Heart right ventricle (tissue), 16 donors: ENCODE measurements at places on chromosomes 3 and 15. TPM values are rescaled to one million over a fixed set of nuclear protein-coding genes. Genes with fewer than 3 reads are reported as not detected.
A peak's percentile ranks its signal among the peaks of the same experiment; 100 is the strongest.

DNA sequence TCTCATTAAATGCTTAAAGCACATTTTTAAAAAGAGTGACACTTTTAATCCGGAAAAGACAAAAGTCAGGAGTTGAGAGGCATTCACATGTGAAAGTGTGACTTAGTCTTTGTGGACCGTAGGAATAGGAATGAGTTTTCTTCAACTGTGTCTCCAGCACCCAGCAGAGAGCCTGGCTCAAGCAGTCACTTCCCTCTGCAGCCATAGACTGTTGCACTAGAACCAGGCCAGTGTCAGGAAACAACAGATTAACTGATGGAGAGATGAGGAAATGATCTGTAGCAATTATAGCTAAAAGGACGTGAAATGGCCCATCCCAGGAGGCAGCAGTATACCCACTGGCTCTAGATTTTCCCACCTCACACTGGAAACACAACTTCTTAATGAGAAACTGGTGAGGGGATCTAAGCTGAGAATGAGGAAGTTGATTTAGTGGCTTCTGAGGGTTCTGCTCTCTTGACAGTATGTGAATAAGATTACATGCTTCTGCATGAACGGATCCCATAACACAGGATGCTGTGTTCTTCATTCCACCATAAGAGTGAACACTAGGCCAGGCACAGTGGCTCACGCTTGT lies 19.8 kb downstream of the CFAP92 start:
- no peaks in the 10 kb centered on the region for H3K36me3 ChIP-seq
- no peak overlapping the region for H3K4me3 ChIP-seq
- no peak for DNase-seq

- DNase-seq, result no peak
- no peak overlapping the region for H3K4me3 ChIP-seq
- no peak overlapping the region for H3K27ac ChIP-seq
- H3K36me3 ChIP-seq, result no peaks in the 10 kb centered on the region
- peaks cover 4% of the 10 kb centered on the region for H3K4me1 ChIP-seq
Measured at GRCh38 chr3:112027826-112028225, 6.7 kb upstream of the TMPRSS7 start.

DNA sequence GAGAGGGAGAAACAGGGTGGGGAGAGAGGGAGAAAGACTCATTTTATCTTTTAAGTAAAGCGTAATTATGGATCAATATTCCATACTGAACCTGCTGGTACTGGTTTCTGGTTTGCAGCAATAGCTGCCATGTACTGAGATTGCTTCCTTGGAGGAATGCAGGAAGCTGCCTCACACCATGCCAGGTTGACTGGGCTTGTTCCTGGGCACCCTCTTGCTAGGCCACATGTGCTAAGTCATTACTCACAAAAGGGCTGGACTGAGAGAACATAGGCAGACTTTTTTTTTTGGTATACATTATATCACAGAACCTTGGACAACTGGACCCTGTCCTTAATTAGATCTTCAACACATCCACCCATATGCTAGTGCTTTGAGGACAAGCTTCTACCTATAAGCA lies 193.4 kb downstream of the ZNF621 start:
- H3K36me3 ChIP-seq, result no peaks in the 10 kb centered on the region
- H3K27ac ChIP-seq, result no peak overlapping the region
- no peaks in the 10 kb centered on the region for H3K27me3 ChIP-seq
- no peak for DNase-seq
- H3K4me3 ChIP-seq, result no peak overlapping the region

GRCh38 chr3:47227678-47228077 lies 54.9 kb downstream of the KIF9 start:
- DNase-seq, result no peak
- H3K36me3 ChIP-seq, result no peaks in the 10 kb centered on the region
- no peak overlapping the region for H3K4me3 ChIP-seq
- H3K27ac ChIP-seq, result peak overlapping the region; percentile 72

- H3K27me3 ChIP-seq, result no peaks in the 10 kb centered on the region
- H3K4me3 ChIP-seq, result peak overlapping the region; percentile 69
- no peak for DNase-seq
- H3K4me1 ChIP-seq, result peaks cover 50% of the 10 kb centered on the region
- H3K36me3 ChIP-seq, result peaks cover 15% of the 10 kb centered on the region
Measured at GRCh38 chr3:179071027-179071322, 634 bp downstream of the ZMAT3 start.

DNA sequence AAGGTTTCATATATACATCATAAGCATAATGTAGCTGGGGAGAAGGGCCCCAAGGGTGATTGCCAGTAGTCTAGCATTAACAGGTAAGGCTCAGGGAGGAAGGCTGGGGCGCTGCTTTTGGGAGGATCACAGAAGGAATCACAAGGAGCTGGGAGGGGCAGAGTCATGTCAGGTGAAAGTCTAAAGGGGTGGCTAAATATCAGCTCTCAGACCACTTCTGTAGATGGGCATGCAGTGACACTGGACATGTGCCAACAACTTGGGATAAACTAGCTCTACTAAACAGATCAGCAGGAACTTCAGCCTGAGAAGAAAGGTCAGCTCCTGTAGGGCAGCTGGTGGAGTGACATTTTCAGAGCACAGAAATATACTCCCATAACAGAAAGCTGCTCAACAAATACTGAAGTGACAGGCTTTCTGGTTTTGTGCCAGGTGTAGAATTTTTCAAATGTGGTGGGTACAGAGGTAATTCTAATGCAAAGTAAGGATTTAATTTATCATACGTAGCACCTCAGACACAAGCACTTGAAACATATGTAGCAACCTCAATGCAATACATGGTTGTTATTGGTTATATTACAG lies 79.4 kb downstream of the PEX5L start:
- no peaks in the 10 kb centered on the region for H3K27me3 ChIP-seq
- H3K36me3 ChIP-seq, result no peaks in the 10 kb centered on the region
- no peak for DNase-seq
- H3K27ac ChIP-seq, result no peak overlapping the region
- no peaks in the 10 kb centered on the region for H3K4me1 ChIP-seq

DNA sequence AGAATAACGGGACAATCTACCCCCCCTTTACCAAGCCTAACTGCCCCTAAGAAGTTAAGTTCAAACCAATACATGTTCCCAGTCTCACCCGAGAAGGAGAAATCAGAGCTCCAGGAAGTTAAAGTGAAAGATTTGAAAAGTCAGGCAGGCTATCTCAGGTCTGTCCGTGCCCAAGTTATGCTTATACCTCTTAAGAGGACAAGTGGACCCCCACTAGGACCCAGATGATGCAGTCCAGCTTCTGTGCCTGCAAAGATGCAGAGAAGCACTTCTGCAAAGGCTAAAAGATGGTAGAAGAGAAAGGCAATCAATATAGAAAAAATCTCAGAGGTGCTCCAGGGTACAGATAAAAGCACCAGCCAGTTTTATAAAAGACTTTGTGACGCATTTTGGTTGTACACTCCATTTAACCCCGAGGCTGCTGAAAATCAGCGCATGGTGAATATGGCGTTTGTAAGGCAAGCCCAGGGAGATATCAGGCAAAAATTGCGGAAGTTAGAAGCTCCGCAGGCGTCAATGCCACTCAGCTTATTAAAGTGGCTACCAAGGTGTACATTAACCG lies 9.8 kb upstream of the SLC9C1 start:
- no peaks in the 10 kb centered on the region for H3K27me3 ChIP-seq
- no peaks in the 10 kb centered on the region for H3K36me3 ChIP-seq
- peaks cover 23% of the 10 kb centered on the region for H3K4me1 ChIP-seq
- no peak overlapping the region for H3K27ac ChIP-seq
- peak overlapping the region; percentile 56 for H3K4me3 ChIP-seq
- DNase-seq, result no peak

DNA sequence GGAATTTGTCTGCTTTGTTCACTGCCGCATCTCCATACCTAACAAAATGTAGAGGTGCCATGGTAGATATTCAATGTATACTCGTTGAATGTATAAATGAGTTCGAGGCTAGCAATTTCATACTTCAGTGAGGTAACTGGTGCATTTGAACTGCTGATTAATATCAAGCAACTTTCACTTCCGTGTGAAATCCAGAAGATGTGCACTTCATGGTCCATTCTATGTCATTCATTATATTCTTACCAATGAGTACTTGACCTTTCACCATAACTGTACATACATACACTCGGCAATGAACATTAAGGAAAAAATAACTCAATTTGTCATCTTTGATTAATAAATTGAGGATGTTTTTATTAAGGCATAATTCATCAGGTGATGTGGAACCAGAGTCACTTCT lies 598.5 kb downstream of the ZNF385D start:
- DNase-seq, result no peak
- H3K4me1 ChIP-seq, result no peaks in the 10 kb centered on the region
- H3K27me3 ChIP-seq, result no peaks in the 10 kb centered on the region

GRCh38 chr3:105144837-105145236 lies 221.9 kb upstream of the ALCAM start:
- H3K27me3 ChIP-seq, result no peaks in the 10 kb centered on the region
- no peaks in the 10 kb centered on the region for H3K4me1 ChIP-seq
- no peak for DNase-seq

DNA sequence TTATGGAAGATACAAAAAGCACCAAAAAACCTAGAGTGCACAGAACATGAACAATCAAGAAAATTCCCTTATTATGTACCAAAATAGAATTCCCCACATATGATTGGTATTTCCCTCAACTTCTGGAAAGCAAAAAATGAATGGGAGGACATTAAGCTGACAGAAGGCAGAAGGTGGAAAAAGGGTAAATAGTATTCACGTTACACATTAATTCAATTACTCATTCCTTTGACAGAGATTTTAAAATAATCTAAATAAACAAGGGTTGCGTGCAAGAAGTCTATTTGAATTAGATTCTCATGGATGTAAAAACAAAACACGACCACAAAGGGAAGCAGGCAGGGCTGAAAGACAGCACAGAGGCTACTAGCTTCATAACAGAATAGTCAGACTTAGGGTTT lies 260.5 kb upstream of the ZPLD1 start:
- H3K27me3 ChIP-seq, result no peaks in the 10 kb centered on the region
- no peaks in the 10 kb centered on the region for H3K4me1 ChIP-seq
- DNase-seq, result no peak
- no peak overlapping the region for H3K27ac ChIP-seq

GRCh38 chr15:98413933-98414546 lies 234.3 kb upstream of the IGF1R start:
- no peak overlapping the region for H3K27ac ChIP-seq
- H3K4me1 ChIP-seq, result no peaks in the 10 kb centered on the region
- H3K36me3 ChIP-seq, result no peaks in the 10 kb centered on the region
- no peak overlapping the region for H3K4me3 ChIP-seq
- no peak for DNase-seq

- no peak overlapping the region for H3K27ac ChIP-seq
- DNase-seq, result peak; percentile 52
- no peaks in the 10 kb centered on the region for H3K36me3 ChIP-seq
- H3K4me1 ChIP-seq, result no peaks in the 10 kb centered on the region
- no peak overlapping the region for H3K4me3 ChIP-seq
Measured at GRCh38 chr3:124351430-124352148, 359.7 kb upstream of the ROPN1 start.

GRCh38 chr3:154349223-154349622 lies 24.9 kb upstream of the DHX36 start:
- no peaks in the 10 kb centered on the region for H3K27me3 ChIP-seq
- no peaks in the 10 kb centered on the region for H3K4me1 ChIP-seq
- H3K4me3 ChIP-seq, result no peak overlapping the region

- no peaks in the 10 kb centered on the region for H3K36me3 ChIP-seq
- H3K4me3 ChIP-seq, result no peak overlapping the region
- no peak for DNase-seq
- no peaks in the 10 kb centered on the region for H3K4me1 ChIP-seq
- no peak overlapping the region for H3K27ac ChIP-seq
Measured at GRCh38 chr3:187377842-187378241, 9.7 kb downstream of the RTP4 start.

TMC3 gene
- total RNA-seq, result not detected

GOLGA6D gene
- total RNA-seq, result 0.09 TPM

VILL gene
- total RNA-seq, result 2.1 TPM

MAP1A gene
- 21.3 TPM for total RNA-seq

CELF6 gene
- total RNA-seq, result 0.73 TPM

MYH15 gene
- total RNA-seq, result 0.17 TPM
